ENCODE measurements at places on chromosomes 1 and 21. TPM values are rescaled to one million over a fixed set of nuclear protein-coding genes. Genes with fewer than 3 reads are reported as not detected.
A peak's percentile ranks its signal among the peaks of the same experiment; 100 is the strongest.

The RPE65 gene
- total RNA-seq, result not detected

The NCAM2 gene
- not detected for total RNA-seq

The C1orf174 gene
- total RNA-seq, result 29.4 TPM

The PODN gene
- not detected for total RNA-seq

The MATN1 gene
- not detected for total RNA-seq

DNA sequence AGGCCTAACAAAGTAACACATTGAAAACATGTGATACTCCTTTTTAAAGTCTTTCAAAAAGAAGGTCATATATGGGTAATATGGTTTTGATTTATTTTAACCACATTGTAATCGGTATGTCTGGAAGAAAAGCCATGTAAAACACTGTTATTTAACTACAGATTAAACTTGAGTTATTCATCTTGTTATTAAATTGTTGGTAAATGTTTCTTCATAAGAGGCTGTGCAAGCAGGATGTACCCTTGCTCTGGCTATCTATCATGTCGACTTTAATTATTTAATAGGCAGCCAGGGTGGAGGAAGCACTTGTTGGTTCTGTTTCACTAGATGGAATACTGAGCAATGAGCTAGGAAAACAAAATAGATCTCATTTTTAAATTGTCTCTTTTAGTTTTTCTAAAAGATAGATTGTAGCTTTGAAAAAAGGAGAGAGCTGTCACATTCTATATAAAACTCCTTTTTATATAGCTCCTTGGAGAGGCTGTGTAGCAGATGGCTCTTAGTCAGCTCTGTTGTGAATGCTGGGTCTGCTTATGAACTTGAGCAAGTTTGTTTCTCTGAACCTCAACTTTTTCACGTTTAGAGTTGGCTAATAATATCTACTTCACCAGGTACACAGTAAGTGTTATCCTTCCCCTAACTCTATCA, 39.5 kb downstream of the LRRC8B start:
- H3K4me1 ChIP-seq, result peaks cover 10% of the 10 kb centered on the region
- no peak overlapping the region for H3K27ac ChIP-seq
- DNase-seq, result no peak

- peaks cover 34% of the 10 kb centered on the region for H3K4me1 ChIP-seq
- no peak for DNase-seq
- H3K27ac ChIP-seq, result peak overlapping the region; percentile 92
- H3K27me3 ChIP-seq, result no peaks in the 10 kb centered on the region
- peaks cover 2% of the 10 kb centered on the region for H3K36me3 ChIP-seq
Measured at GRCh38 chr1:53368314-53369033, 40.6 kb upstream of the LRP8 start.

GRCh38 chr1:111517469-111518225, 14.2 kb upstream of the ADORA3 start:
- no peak overlapping the region for H3K4me3 ChIP-seq
- DNase-seq, result peak; percentile 61
- H3K36me3 ChIP-seq, result no peaks in the 10 kb centered on the region
- peak overlapping the region; percentile 81 for H3K27ac ChIP-seq
- H3K27me3 ChIP-seq, result no peaks in the 10 kb centered on the region

DNA sequence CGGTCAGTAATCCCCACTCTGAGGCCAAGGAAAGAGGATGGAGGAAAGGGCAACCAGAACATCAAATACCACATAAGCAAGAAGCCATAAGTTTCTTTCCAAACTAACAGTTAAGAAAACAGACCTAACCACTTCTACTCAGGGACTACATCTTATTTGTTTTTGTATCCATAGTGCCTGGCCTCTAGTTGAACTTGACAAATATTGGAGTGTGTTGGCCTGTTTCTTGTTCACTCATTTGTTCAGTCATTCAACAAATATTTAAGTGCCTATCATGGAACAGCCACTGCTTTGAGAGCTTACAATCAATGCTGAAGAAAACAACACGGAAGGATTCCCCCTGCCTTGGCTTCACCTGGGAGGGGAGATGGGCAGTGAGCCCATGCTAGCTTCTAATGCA, 69.7 kb downstream of the ST6GALNAC3 start:
- no peak overlapping the region for H3K4me3 ChIP-seq
- no peaks in the 10 kb centered on the region for H3K4me1 ChIP-seq
- peaks cover 14% of the 10 kb centered on the region for H3K27me3 ChIP-seq
- no peak for DNase-seq
- H3K27ac ChIP-seq, result no peak overlapping the region

DNA sequence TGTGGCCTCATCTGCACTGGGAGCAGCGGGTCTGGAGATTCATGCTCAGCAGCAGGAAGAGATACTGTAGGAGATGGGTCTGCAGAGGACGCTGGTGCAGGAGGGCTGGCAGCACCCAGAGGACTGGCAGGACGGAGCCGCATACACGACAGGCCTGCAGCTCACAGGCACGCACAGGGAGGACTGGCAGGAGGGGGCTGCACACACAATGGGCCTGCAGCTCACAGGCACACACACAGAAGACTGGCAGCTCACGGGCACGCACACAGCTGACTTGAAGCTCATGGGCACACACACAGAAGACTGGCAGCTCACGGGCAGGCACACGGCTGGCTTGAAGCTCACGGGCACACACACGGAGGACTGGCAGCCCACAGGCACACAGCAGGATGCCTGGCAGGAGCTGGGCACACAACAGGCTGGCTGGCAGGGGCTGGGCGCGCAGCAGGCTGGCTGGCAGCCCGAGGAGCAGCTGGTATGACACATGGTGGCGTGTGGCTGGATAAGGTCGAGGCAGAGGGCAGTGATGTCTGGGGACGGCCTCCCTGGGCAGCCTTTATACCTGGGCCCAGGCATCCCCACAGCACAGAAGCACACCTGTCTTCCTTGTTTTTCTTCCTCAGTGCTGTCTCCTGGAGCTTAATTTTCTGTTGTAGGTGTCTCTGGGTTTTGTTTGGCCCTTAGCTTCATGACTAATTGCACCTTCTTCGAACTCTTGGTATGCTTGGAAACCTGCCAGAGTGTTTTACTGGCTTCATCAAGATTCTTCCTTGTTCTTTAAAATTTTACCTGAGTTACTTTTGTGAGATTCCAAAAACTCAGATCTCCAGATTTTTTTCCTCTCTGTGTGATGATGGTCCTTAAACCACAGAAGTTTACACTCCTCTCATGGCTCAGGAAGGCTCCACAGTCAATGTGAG, at the start of gene KRTAP12-2:
KRTAP12-2 (minus strand) TSS at position 527 of the 920 bp plus-strand sequence; CDS start at position 486, 41 bp downstream.
- H3K4me3 ChIP-seq, result no peak within 1 kb of the TSS
- peaks cover 16% of the 10 kb centered on the region for H3K27me3 ChIP-seq
- no peak within 1 kb of the TSS for H3K27ac ChIP-seq
- DNase-seq, result no peak
- H3K36me3 ChIP-seq, result peaks cover 1% of the 10 kb centered on the region

DNA sequence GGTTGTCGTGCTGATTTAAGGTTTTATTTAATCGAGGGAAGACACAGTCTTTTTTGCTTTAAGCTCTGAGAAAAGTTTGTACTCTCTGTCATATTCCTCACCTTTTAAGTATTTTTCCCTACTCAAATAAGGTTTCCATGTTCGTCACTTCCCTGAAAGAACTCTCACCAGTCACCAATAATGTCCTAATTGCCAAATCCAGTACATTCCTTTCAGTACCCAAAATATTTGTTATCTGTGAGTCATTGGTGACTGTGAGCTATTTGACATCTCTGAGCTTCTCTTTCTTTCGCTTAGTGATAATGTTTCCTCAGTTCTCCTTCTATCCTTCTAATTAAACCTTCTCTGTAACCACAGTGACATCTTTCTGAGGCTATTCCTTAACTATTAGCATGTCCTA, 874.2 kb upstream of the ADGRL2 start:
- H3K4me3 ChIP-seq, result no peak overlapping the region
- H3K36me3 ChIP-seq, result no peaks in the 10 kb centered on the region
- H3K27ac ChIP-seq, result no peak overlapping the region
- DNase-seq, result no peak
- no peaks in the 10 kb centered on the region for H3K4me1 ChIP-seq

DNA sequence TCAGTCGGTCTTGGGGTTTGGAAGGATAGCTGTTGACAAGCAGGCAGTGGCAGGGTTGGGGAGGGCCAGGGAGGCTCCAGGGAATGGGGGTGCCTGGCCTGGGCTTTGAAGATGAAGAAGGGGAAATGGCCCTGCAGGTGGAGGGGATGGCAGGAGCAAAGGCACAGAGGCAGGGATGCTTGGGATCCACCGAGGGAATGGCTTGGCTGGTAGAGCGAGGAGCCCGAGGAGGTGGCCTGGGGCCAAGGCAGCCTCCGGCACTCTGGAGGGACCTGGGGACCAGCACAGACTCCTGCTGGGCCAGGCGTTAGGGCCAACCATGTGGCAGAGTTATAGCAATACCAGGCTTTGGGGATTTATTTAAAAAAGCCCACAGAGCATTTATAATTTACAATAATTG, 62.9 kb upstream of the EDN2 start:
- H3K4me1 ChIP-seq, result no peaks in the 10 kb centered on the region
- H3K4me3 ChIP-seq, result no peak overlapping the region
- no peaks in the 10 kb centered on the region for H3K27me3 ChIP-seq
- no peak overlapping the region for H3K27ac ChIP-seq

GRCh38 chr1:1630191-1630964, 1.6 kb upstream of the MMP23B start:
- peaks cover 7% of the 10 kb centered on the region for H3K4me1 ChIP-seq
- H3K27ac ChIP-seq, result peak overlapping the region; percentile 97
- peak overlapping the region; percentile 74 for H3K4me3 ChIP-seq
- H3K27me3 ChIP-seq, result peaks cover 4% of the 10 kb centered on the region
- DNase-seq, result peak; percentile 94
- H3K36me3 ChIP-seq, result peaks cover 2% of the 10 kb centered on the region

DNA sequence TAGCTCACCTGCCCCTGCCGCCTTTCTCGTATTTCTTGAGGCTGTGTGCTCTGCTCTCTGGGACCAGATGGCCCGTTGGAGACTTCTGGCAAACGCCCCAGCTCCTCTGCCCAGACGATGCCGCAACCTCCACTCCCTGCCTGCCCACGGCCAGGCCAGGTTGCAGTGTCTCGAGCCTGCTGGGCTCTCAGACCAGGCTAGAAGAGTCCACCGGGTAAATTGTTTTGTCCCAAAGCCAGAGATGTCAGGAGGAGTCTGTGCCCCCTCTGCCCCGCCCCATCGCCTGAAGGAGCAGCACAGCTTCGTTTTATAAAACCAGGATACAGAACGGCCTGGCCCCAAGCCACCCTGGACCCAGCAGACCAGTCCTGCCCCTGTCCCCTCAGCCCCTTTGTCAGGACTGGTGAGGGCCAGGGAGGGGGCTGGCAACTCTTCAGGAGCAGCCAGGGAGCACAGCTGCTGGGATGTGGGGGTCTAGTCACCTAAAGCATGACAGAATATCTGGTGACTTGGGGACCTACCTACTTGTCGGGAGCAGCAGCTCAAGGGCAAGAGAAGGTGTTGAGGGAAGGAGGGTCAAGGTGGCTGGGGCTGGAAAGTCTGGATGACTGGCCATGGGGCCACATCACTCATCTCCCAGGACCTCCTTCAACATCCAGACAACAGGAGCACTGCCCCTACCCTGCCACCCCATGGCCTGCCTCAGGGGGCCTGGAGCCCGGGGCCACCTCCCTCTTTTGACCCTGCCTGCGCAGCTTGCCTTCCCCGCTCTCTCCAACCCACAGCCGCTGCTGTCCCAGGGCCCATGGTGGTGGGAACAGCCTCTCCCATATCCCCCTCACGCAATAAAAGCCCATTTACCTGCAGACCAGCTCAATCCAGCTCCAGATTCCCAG, 33.9 kb upstream of the LBR start:
- H3K27ac ChIP-seq, result peak overlapping the region; percentile 76
- H3K4me1 ChIP-seq, result peaks cover 72% of the 10 kb centered on the region
- H3K4me3 ChIP-seq, result no peak overlapping the region

- no peak for DNase-seq
- no peak overlapping the region for H3K4me3 ChIP-seq
- no peaks in the 10 kb centered on the region for H3K27me3 ChIP-seq
- H3K27ac ChIP-seq, result no peak overlapping the region
- H3K4me1 ChIP-seq, result no peaks in the 10 kb centered on the region
Measured at GRCh38 chr1:247646867-247647266, 32.7 kb downstream of the OR13G1 start.

DNA sequence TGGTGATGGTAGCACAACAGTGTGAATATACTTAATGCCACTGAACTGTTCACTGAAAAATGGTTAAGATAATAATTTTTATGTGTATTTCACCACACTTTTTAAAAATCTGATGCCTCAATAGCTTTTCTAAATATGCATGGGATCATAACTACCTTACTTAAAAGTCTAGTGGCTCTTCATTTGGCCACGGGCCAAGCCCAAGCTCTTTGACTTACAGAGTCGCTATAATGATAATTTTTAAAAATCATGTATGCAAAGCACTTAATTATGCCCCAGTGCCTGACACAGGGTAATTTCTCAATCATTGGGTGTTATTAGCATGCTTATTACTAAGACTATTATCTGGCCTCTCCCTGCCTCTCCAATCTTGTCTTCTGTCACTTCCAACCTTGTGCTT, 7.6 kb upstream of the CNN3 start:
- H3K4me3 ChIP-seq, result no peak overlapping the region
- DNase-seq, result no peak
- no peak overlapping the region for H3K27ac ChIP-seq
- H3K36me3 ChIP-seq, result no peaks in the 10 kb centered on the region

DNA sequence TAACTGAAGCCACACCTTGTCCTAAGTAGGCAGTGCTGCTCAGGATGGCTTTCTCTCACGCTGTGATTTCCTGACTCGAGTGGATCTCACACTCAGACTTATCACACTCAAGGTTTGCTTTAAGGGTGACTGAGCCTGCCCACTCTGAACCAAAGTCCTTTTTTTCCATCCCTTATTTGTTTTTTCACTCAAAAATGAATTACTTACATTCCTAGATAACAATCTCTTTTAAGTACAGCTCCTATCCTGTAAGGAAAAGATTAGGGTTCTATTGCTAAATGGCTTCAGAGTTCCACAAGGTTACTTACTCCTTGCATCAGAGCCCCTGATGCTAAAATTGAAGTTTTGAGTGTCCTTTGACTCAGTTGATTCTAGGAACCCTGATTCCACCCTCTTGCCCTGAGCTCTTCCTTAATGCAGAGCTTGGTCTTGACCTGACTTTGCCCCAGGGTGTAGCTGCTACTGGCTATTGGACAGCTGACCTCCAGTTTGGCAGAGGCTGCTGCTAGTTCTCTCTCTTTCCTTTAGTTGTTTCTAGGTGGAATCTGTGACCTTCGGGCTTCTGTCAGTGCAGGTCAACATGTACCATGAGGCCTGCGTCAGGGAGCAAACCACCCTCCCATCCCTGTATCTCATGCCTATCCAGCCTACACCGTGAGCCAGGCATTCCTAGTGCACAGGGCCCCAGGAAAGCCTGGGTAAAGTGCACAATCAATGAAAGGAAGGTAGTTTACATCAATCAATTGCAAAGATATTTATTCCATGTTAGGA, 80.1 kb upstream of the CD55 start:
- no peak overlapping the region for H3K4me3 ChIP-seq
- no peaks in the 10 kb centered on the region for H3K4me1 ChIP-seq
- no peaks in the 10 kb centered on the region for H3K36me3 ChIP-seq
- H3K27ac ChIP-seq, result no peak overlapping the region
- no peak for DNase-seq

Measured in activated CD4-positive, alpha-beta T cell treated with anti-CD3 and anti-CD28 coated beads, Interleukin-2, amount 10 ng/mL, durations not matched to agents 7 days and 5 days (primary cell).